ENCODE measurements at places on chromosomes 16 and 17.

- no peak for DNase-seq
Observed at GRCh38 chr17:81302861-81303333, 7.8 kb upstream of the SLC38A10 start.

DNA sequence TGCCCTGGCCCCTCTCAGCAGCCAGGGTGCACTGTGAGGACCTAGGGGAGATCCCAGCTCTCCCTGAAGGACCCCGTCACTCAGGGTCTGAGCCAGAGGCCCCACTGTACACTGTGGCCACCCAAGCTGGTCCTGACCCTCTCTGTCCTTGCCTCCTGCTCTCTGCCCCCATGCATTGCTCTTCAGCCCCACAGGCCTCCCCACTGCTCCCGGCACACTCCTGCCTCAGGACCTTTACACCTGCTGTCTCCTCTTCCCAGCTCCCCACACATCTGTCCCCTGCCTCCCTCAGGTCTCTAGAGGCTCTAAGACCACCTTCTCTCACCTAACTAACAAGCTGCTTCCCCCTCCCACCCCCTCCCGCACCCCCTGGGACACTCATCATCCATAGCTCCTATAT, 12.9 kb upstream of the RAI1 start:
- no peak for DNase-seq

GRCh38 chr16:79302731-79303130, 297.8 kb downstream of the MAF start:
- no peak for DNase-seq

- DNase-seq, result no peak
Observed at GRCh38 chr16:54284319-54284930, 2.2 kb downstream of the IRX3 start.

GRCh38 chr17:30838202-30838807, 6.5 kb downstream of the ATAD5 start:
- DNase-seq, result no peak

DNA sequence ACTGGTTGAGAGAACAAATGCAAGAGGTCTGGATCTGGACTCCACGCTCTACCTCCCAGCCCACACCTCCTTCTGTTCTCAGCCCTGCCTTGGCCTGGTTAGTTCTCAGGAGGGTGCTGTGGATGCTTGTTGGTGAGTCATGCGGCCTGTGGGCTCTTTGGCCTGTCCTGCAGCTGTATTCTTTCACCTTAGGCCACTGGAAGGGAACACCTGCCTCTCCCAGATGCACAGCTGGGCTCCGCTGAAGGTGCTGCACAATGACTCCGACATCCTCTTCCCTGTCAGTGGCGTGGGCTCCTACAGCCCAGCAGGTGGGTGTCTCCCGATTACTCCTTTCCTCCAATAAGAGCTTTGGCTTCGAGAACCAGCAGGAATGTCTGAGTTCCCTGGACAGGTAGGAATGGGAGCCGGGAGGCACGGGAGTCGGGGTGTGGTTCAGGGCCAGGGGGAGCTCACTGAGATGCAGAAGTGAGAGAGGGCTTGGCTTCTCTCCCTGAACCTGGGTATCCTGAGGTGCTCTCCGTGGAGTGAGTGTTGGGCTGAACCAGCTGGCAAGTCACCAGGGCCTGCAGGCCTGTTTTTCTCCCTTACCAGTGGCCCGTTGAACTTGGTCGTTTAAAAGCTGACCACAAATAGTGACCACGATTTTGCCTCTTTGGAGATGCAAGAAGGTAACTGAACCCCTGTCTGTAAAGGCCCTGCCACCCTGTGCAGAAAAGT, 85.0 kb downstream of the SNX29 start:
- no peak for DNase-seq

GRCh38 chr16:27762441-27762840, 212.5 kb downstream of the KATNIP start:
- no peak for DNase-seq

DNA sequence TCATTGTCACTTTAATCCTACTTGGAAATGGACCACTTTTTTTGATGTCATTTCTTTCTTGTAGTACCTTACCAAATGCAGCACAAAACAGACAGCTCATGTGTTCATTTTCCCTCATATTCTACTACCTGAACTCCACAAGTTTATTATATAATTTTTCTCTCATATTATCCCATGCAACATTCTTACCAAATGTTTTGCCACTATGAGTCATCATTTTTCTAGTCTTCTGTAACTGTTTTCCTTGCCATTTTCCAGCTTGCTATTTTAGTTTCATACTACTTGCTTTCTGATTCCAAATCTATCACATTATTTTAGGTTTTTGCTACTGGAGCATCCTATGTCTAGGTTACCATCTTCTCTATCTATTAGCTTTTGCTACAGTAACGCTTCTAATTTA, 332.7 kb downstream of the ZFHX3 start:
- no peak for DNase-seq

GRCh38 chr16:75264999-75265910, 13.8 kb upstream of the BCAR1 start:
- DNase-seq, result no peak

GRCh38 chr16:50591209-50591608, 43.0 kb downstream of the NKD1 start:
- DNase-seq, result no peak

- DNase-seq, result no peak
Observed at GRCh38 chr17:59845595-59846393, 46.9 kb downstream of the TUBD1 start.

GRCh38 chr17:65278820-65279184, 141.6 kb downstream of the RGS9 start:
- no peak for DNase-seq

- no peak for DNase-seq
Observed at GRCh38 chr17:21297026-21297520, 12.6 kb downstream of the MAP2K3 start.

GRCh38 chr16:64872101-64872500, 249.8 kb downstream of the CDH11 start:
- no peak for DNase-seq

GRCh38 chr17:58498177-58498828, 10.1 kb upstream of the HSF5 start:
- no peak for DNase-seq

DNA sequence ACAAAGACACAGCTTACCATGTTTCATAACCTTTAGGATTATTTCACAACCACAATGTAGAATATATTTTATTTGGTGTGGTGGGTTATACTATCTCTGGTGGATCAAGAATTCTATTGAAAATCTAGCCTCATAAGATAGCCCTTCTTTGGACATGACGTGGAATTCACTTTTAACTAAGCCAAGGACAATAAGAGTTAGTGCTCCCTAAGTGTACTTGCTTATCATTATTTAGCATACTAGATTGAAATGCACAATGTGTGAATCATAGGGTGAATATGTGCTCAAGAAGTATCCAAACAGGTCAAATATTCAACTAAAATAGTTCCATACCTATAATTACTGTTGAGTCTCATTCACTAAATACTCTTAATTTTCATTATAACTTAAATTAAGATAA, 1179.5 kb upstream of the GOT2 start:
- no peak for DNase-seq

DNA sequence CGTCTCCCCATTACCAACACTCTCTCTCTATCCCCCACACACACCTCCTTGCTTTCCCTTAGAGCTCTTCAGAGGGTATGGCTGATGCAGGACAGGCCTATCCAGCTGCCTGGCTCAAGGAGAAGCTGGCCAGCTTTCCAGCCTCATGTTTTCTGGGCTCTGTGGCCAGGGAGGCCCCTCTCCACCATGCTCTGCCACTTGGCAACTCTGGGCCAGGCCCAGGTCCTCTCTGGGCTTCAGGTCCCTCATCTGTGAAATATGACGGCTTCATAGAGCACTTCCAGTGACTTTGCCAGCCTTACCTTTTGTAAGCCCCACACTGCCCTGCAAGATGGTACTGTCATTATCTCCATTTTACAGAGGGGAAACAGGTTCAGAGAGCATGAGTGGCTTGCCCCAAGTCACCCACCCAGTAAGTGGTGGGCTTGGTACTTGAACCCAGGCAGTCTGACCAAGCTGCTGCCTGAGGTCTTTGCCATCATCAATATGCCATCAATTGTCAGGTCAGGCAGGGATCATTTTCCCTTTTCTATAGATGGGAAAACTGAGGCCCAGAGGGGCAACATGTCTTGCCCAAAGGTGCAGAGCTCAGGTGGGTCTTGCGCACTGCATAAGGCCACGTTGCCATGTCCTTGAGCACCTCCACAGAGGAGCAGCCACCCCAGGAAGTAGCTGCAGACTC, 548 bp upstream of the ADGRG5 start:
- DNase-seq, result no peak

- no peak for DNase-seq
Observed at GRCh38 chr16:14509055-14509454, 121.0 kb downstream of the PARN start.

DNA sequence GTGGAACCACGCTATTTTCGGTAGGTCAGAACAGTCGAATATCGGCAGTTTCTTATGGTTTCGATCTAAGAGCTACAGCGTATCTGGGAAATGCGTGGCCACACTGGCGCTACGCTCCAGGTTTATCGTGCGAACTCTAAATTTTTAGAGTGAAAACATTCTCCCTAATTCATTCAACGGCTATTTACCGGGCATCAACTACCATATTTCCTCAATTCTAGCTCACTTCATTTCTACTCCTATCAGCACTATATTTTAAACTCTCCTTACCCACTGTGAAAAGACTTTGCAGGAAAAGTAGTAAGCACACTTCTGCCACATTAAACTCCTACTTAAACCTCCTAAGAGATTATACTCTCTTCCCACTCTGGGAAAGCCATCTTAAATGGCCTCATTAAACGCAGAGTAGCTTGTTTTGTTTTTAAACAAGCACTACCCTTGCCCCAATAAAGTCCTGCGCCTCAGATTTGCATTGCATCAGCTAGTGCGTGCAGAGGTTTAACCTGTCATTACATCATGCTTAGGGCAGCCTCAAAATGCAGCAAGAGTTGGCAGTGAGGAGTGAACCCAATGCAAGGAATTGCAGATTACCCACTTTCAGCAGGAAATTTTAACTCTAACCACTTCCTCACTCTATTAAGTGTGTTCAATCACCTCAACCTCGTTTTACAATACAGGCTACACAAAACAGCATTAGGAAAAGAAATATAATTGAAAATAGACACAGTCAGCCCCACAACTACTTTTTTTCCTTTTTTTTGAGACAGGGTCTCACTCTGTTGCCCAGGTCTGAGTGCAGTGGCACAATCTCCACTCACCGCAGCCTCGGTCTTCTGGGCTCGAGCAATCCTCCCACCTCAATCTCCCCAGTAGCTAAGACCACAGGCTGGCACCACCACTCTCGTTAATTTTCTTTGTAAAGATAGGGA, 18.8 kb downstream of the SIAH1 start:
- DNase-seq, result peak; percentile 30

DNA sequence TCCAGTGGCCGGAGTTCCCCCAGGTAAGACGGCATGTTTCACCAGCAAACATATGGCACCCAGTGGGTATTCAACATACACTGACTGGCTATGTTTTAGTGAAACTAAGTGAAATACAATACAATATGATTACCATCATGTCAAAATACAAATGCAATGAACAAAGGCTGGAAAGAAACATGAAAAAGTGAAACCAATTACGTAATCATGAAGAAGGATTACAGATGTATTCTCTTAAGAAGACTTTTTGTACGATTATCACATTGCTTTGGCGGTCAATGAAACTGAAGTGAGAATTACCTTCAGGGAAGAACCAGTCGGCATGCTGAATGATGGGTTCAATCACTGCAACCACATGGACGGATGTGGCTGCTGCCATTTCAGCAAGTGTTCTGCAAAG, 71.7 kb downstream of the ARHGAP17 start:
- DNase-seq, result no peak

DNA sequence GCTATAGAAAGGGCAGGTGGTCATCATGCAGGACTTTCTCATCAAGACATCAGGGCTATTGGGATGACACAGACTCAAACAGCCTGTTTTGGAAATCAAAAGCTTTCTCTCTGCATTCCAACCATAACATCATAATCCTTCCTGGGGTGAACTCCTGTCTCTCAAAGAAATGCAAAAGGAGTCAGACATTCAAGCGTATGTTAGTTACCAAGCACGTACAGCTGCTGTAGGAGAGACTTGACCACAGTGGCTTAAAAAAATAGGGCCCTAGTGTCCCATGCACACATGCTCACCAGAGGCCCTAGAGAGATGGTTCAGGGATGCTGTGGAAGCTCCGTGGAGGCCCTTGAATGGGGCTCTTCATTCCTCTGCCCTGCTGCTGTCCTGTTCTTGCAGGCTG, 24.6 kb upstream of the FOXF1 start:
- no peak for DNase-seq

DNA sequence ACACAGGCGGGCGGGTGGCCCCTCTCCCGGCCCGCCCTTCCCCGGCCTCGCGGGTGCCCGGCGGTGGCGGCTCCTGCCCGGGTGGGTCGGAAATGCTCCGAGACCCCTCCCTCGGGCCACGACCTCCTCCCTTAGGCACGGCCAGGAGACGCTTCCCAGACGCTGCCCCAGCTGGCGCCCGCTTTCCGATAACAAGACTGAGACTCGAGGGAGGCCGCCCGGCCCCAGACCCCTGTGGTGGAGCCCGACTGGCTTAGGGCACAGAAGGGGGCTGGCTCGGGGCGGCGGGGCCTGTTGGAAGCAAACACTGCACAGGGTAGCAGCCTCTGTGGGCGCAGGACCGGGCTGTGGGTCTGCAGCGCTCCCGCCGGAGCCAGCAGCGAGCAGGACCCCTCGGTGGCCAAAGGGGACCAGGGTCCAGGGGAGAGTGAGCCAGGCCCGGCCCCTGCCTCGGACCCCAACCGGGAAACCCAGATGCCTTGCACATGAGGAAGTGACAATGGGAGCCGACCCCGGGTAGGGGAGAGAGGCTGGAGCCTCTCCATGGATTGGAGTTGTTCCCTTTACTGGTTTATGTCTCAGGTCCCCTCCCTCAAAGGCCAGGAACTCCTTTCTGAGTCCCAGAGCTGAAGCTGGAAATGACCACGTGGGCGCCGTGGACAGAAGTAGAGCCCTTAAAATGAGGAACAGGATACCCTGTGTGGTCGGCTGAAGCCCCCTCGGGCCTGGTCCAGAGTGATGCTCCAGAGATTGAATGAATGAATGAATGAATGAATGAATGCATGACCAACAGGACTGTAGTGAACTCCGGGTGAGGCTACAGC, 19.8 kb upstream of the ADCY7 start:
- no peak for DNase-seq

GRCh38 chr16:74309789-74310781, 13.5 kb downstream of the PSMD7 start:
- no peak for DNase-seq

- DNase-seq, result no peak
Observed at GRCh38 chr16:6682142-6682811, 650.4 kb upstream of the RBFOX1 start.

GRCh38 chr16:87344931-87345631, 27.9 kb upstream of the C16orf95 start:
- DNase-seq, result no peak

DNA sequence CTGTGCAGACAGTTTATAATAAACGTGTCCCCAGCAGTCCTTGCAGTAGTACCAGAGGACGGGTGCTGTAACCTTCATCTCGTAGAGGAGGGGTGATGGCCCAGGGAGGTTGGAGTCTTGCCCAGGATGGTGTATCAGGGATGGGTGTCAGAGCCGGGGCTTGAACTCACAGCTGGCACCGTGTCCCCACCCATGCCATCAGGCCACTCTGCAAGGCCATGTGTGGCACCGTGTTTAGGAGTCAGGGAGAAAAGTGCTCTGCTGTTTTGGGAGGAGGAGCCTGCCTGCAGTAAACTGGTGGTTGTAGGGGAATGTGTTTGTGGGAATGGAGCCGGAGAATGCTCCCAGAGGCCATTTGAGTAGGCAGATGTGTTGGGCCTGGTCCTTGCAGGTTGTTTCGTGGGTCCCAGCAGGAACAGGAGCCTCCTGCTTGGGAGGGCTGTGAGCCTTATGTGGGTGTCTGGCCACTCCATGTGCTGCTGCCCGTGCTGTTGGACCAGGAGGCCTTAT, 1.7 kb downstream of the ADORA2B start:
- no peak for DNase-seq

GRCh38 chr17:5501685-5502084, 15.3 kb downstream of the MIS12 start:
- DNase-seq, result no peak

All from memory B cell (primary cell).